ENCODE measurements at places on chromosomes 16 and 17.

DNA sequence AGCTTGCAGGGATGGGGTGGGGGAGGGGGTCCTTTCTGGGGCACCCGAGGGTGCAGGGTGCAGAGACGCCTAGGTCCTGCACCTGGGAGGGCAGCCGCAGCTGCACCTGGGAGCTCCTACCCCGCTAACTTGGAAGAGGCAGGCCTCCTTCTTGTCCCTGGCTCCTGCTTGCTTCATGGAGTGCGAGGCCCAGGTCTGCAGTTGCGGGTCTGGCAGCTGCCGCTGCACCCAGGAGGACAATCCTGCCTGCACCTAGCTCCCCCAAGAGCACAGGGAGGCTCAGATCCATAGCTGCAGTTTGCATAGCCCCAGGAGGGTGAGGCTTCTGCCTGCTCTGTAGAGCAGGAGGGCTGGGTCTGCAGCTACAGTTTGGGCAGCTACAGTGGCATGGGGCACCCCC lies 26.6 kb downstream of the GNGT2 start:
- no peak for DNase-seq

DNA sequence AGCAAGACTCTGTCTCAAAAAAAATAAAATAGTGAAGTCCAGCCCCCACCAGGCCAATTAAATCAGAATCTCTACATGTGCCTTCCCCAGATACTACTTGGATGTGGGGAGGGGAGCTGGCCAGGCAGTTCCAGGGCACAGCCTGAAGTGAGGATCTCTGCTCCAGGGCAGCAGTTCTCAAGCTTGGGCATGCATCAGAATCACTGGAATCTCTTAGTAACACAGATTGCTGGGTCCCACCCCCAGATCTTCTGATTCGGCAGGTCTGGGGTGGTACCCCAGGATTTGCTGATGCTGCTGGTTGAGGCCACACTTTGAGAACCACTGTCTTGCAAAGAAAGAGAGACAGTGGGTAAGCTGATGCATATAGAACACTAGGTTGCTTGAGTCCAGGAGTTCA lies 8.3 kb upstream of the CDH5 start:
- no peak for DNase-seq

DNA sequence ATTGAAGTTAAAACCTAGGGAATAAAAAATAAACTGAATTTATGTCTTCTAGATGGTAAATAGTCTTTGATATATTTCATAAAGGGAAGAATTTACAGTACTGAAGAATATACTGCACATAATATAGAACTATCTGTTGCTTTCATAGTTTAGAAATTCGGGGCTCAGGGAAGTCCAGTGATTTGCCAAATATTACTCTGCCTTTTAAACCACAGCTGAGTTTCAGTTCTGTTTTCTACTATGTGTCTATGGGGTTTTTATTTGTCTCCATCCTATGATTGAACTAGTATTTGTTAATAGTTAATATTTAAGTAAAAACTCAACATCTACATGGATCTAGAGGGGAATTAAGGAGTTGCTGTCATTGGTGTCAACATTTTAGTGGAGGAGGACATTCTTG lies 715.0 kb upstream of the CDH8 start:
- DNase-seq: no peak

GRCh38 chr16:14600164-14600563 lies 29.9 kb downstream of the PARN start:
- DNase-seq: peak; percentile 40

- DNase-seq: no peak
Measured at GRCh38 chr17:45320931-45321461, 4.2 kb upstream of the MAP3K14 start.

- no peak for DNase-seq
Measured at GRCh38 chr16:48053418-48053745, 102.4 kb downstream of the ABCC12 start.

- no peak for DNase-seq
Measured at GRCh38 chr17:57585341-57586195, 159.5 kb downstream of the CCDC182 start.

DNA sequence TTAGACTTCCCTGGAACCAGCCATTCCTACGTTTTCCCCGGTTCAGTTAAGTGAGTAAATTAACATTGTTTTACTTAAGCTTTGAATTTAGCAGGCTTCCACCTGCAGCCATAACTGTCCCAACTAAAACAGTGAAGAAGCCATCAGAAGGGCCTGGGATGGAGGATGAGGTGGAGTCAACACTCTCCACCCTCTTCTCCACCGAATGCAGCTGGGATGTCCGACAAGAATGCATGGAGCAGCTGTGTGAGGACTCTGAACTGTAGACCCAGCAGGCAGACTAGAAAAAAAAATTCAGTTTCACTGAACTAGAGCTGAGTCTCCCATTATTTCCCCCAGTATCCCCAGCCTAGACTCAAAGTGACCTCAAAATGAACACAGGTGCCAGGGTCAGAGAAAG lies 114.8 kb downstream of the C16orf95 start:
- no peak for DNase-seq

- no peak for DNase-seq
Measured at GRCh38 chr17:35238821-35239220, 4.1 kb upstream of the SLFN5 start.

DNA sequence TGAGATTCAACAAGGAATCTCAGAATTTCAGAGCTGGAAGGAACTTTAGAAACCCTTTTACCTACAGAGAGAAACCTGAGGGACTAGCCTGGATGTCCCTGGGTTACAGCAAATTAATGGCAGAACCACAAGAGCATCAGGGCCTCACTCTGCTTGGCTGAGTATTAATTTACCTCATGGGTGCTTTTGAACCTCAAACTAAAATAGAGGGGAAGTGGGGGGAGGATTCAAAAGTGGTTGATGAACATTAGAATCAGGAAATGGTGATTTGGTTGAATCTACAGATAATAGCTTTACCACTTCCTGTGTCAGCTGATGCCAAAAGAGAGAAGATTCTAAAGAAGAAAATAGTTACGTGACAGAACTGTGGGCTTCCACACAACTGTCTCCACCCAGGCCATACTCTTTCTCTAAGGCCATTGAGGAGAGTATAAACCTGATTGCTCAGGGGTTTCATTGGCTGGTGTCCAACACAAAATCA lies 11.3 kb upstream of the SKAP1 start:
- peak; percentile 22 for DNase-seq

- no peak for DNase-seq
Measured at GRCh38 chr17:34252095-34252443, 3.0 kb upstream of the CCL2 start.

GRCh38 chr17:19768046-19768782 lies 20.1 kb upstream of the ALDH3A1 start:
- no peak for DNase-seq

DNA sequence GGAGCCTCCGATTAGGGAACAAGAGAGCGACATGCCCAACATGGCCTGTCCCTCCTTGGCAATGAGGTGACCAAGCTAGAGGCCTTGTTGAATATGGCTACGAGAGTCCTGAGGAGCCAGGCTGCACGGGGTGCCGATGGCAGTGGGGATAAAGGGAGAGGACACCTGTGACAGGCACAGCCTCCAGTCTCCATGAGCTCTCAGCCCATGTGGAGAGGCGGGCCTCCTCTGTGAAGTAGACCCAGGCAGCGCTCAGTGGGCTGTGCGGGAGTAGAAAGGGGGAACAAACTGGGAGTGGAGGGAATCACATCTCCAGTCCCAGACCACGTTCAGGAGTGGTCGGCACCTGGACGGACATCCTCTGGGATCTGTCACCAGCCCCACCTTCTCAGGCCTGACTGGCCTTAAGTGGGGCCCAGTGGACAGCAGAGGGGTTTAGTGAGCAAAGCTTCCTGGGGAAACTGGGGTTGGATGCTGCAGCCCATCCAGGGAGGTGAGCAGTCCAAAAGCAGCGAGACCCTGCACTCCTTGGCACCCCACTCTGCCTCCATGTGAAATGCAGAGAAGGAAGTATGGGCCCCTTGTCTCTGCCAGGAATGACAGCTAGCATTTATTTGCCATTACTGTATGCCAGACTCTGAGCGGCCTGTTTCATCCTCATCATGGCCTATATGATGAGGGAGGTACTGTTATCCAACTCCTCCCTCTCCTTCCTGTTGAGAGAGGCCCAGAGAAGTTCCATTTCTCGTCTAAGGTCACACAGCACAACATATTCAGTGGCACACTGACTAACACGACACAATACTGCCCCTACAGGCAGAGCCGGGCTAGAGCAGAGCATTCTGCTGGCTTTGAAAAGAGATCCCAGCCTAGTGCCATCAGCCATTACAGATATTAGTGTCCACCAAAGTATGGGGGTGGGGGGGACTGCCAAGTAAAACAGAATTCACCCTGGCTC lies 4.5 kb upstream of the TMEM92 start:
- DNase-seq: peak; percentile 71

DNA sequence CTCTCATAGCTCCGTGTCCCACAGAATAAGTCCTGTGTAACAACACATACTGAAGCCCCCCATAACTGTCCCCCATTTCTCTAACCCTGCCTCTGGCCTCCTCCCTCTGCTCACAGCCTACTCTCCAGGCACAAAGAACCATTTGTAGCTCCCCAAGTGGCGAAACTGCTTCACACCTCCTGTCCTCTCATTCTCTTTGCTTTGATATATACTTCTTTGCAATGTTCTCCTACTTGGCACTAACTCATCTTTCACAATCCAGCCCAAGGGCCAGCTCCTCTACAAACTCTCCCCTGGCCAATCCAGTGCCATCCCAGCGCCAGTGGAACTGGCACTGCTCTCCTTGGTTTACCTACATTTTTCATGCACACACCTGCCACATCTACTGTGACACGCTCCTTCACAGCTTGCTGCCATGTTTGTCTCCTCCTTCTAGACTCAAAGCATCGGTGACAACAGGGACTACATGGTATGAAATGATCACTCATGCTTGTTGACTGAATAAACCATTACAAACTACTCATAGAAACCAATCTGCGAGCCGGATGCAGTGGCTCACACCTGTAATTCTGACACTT lies 12.8 kb downstream of the CYTH1 start:
- DNase-seq: peak; percentile 64

- no peak for DNase-seq
Measured at GRCh38 chr17:19363460-19364035, 1.0 kb upstream of the B9D1 start.

GRCh38 chr17:55784666-55785065 lies 33.8 kb downstream of the PCTP start:
- no peak for DNase-seq

DNA sequence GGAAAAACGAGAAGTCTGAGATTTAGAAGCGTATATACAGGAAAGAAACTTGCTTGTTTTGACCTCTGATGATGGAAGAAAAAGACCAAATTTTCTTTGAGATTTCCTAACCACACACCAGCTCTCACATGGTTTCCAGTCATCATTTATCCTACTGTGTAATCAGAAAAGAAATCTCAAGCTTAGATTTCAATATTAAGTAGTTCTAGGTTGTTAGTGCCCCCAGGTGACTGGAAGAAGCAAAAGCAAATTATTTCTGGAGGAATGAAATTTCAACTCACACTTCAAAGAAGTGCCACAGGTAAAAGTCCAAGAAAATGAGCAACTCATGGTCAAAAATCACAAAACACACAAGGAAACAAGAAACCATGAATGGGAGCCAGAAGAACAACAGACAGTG lies 51.8 kb upstream of the KDM6B start:
- DNase-seq: no peak

- DNase-seq: no peak
Measured at GRCh38 chr16:31219154-31219741, 2.3 kb upstream of the PYDC1 start.

GRCh38 chr16:86427433-86427851 lies 82.9 kb upstream of the FOXF1 start:
- DNase-seq: no peak

DNA sequence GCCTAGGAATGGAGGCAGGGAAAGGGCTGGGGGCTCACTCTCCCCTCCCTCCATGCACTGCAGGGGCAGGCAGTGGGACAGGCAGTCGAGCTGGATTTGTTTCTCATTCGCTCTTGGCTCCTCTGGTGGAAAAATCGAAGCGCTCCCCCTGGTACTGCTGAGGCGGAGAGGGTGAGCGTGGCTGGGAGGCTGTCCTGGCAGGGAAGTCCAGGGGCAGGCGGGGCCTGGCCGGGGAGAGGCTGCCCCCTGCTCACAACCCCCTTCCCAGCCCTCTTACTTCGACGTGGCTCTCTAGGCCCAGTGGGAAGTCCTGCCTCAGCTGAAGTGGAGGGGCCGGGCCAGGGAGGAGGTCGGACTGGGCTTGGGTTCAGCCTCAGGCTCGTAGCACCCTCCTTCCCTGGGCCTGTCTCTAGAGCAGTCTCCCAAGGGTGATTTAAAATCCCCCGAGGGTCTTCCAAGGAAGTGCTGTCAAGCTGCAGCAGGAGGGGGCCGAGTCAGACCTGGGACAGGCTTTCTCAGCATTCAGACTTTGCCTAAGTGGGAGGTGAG lies 16.5 kb upstream of the TMEM92 start:
- DNase-seq: no peak

DNA sequence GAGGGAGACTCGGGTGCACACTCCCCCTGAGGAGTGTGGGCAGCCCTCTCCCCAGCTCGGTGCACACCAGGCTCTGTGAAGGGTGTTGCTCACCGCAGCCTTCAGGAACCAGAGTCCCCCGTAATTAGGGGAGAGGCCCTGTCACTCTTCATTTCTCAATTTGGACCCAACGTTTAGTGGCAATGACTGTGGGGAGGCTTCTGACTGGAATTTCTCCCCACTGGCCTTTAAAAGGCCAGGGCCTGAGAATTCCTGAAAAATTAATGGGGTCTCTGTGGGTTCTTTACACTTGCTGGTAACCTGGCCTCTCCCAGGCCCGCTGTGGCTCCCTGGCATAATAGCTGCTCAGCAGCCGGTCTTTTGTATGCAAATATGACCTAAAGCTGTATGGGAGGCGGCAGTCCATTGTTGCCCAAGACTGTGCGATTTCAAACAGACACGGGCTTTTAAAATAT lies 209.7 kb downstream of the MSI2 start:
- no peak for DNase-seq

DNA sequence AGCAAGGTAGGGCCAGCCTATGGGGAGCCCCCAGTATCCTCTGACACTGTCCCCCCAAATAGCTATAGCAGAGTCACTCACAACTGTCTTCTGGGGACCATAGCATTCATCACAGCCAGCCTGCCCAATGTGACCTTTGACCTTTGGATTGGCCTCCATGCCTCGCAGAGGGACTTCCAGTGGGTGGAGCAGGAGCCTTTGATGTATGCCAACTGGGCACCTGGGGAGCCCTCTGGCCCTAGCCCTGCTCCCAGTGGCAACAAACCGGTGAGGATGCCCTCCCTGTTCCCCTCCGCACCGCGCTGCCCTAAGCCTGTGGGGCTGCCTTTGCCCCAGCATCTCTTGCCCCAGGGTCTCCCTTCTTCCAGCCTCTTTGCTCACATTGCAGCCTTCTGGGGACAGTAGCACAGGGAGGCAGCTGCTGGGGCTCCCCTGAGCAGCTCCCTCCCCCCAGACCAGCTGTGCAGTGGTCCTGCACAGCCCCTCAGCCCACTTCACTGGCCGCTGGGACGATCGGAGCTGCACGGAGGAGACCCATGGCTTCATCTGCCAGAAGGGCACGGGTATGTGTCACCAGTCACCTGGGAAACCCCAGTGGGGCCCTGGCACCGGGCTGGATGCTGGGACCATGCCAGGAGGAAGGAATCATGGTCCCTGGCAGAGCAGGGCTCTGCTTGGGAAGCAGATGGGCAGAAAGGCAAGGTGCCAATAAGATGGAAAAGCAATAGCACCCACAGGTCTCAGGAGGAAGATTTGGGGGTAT lies 61.1 kb downstream of the MRC2 start:
- no peak for DNase-seq

Measured in natural killer cell (primary cell).